ENCODE measurements at places on chromosomes 4 and X.

GRCh38 chr4:71009890-71010588, 16.6 kb downstream of the DCK start:
- DNase-seq = peak; percentile 57

- no peak for DNase-seq
These were observed 106.9 kb downstream of the SORCS2 start for GRCh38 chr4:7299010-7299907.

GRCh38 chrX:10135561-10136399, 21.0 kb upstream of the CLCN4 start:
- no peak for DNase-seq

- no peak for DNase-seq
These were observed 49.1 kb downstream of the APOOL start for GRCh38 chrX:85052636-85053343.

GRCh38 chr4:74428276-74428675, 16.7 kb upstream of the AREG start:
- DNase-seq = no peak

DNA sequence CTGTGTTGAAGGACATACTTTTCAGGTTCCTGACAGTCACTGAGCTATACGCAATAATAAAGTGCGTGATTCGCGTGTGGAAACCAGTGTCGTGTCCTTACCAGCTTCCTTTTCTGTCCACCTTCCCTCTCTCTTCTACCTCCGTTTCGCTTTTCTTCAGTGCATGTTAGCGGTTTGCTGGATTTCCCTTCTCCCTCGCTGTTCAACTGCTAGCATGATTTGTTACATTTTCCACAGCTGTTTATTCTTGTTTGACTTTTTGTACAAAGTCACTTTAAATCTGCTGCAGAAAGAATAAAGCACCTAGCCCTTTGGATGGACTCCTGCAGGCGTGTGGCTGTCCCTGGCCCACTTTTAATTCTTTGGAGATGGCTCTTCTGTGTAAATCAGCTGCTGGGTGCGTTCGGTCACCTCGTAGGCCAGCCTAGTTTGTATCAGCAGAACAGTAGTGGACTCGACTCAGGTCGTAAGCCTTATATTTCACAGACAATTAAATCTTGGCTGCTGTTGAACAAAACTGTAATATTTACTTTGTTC, 8.9 kb upstream of the HAND2 start:
- DNase-seq = no peak

- DNase-seq = no peak
These were observed 61.1 kb upstream of the ARSJ start for GRCh38 chr4:114040319-114041116.

DNA sequence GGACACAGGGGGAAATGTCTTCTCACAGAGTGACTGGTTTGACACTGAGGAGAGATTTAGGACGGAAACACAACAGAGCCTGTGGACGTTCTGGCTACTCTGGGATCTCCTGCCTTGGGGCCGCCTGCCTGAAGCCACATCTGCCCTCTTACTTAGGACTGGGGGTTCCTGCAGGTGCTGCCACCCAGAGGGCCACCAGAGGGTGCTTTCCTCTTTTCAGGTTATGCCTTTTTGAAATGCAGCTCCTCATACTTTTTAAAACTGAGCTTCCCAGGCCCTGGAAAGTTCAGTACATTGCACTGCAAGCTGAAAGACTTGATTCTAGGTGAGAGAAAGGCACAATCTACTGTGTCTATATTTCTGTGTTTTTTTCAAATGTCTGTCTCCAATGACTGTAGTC, 92.2 kb upstream of the PGRMC2 start:
- DNase-seq = peak; percentile 16

DNA sequence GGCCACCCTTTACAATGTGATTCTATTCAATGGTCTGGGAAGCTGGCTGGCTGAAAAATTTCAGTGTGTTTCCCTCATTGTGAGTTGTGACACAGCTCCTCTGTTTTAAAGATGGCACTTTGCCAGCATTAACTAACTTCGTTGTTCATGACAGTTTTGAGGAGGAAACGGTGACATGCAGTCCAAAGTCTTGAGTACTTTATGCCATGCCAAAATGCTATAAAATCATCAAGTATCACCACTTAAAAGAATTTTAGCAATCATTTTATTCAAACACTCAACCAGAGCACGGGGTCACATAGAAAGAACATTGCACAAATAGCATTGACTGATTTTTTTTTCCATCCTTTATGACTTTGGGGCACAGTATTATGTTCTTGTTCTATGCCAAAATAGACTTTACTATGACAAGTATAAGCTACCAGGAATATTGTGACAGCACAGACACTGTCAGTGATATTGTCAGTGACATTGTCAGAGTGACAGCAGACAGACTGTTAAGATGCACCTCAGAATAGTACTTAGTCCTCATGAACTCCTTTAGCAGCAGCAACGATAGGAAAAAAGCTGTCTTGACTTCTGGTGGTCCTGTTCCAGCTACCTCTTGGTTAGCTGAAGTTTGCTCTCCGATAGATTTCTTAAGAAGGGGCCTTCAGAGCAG, 46.7 kb downstream of the CXCL13 start:
- no peak for DNase-seq

GRCh38 chr4:83219344-83220331, 65.0 kb downstream of the COQ2 start:
- peak; percentile 38 for DNase-seq

DNA sequence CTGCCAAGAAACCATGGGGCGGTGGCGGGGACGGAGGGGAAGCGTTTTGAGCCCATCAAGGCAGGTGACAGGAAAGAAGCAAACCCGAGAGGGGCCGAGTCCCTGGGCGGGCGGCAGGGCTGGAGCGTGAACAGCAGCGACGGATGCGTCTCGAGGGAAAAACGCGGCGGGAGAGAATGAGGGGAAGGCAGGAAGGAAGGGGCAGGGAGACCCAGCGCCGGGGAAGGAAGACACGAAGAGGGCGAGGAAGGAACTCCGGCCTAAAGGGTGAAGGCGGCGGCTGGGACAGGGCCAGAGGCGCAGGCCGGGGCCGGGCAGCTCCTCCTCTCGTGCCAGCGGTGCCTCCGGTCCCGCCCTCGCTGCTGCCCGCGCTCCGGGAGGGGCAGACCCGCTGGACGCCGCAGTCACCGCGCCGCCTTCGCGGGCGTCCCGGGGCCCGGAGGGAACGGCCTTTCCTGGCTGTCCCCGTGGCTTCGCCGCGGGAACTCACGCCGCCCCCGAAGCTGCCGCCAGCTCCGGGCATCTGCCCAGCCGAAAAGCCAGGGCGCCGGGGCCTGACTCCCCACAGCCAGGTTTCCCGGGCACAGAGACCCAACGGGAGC, 751 bp upstream of the RGS12 start:
- peak; percentile 36 for DNase-seq

- no peak for DNase-seq
These were observed 86.5 kb upstream of the EGFL6 start for GRCh38 chrX:13482746-13483541.

GRCh38 chr4:108060164-108060563, 70.5 kb downstream of the HADH start:
- no peak for DNase-seq

DNA sequence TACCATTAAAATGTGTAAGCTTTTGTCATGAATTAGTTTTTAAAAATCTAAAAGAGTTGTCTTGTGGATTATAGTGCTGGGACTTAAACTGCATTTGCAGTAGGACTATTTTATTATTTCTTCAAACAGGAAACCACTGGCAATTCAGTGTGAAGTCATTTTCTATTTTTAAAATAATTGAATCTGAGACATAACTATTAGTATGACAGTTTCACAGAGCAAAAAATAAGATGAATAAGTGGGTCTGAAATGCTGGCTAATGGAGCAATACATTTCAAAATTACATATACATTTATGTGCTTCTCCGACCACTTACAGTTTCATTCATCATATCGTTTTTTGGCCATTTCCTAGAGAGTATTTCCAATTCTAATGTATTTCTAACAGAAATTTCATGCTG, 75.3 kb upstream of the RAPGEF2 start:
- DNase-seq = no peak

GRCh38 chrX:48667509-48667908, 16.1 kb upstream of the WAS start:
- no peak for DNase-seq

GRCh38 chr4:69894721-69895120, 34.8 kb upstream of the SULT1E1 start:
- DNase-seq = no peak

DNA sequence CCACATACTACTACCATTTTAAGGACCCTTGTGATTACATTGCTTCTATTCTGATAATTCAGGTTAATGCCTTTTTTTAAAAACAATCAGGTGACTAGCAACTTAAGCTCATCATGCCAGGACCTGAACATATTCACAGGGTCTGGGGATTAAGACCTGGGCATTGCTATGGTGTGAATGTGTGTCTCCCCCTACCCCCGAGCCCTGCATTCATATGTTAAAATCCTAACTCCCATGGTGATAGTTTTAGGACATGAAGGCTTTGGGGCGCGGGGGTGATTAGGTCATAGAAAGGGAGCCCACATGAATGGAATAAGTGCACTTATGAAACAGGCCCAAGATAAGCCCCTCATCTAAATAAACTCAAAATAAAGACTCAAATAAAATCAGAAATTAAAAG, 734.4 kb upstream of the PABPC4L start:
- DNase-seq = no peak

DNA sequence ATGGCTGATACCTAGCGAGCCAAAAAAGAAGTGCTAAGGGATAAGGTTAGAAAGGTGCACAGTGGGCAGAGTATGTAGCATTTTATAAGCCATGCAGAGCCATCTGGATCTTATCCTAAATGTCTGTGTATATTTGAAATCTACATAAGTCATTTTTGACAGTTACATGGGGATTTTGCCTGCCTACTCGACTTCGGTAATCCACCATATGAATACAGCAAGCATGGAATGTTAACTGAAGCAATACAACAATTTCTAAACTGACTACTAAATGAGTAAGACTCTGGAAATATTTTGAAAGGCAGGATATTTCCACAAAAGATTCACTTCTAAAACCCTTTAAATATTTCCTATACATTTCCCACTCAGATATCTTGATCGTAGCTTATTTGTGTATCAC, 122.5 kb downstream of the KCNIP4 start:
- no peak for DNase-seq

GRCh38 chr4:75477201-75477600, 37.0 kb downstream of the RCHY1 start:
- DNase-seq = no peak

Data from germinal center (tissue), 1 donor.